Nephron progenitor cell (in vitro differentiated cells): ENCODE measurements at places on chromosomes 16 and 17.

- DNase-seq = no peak
Measured at GRCh38 chr17:42361781-42362186, 26.5 kb downstream of the STAT3 start.

- peak; percentile 77 for DNase-seq
Measured at GRCh38 chr16:728131-728889, 1.4 kb downstream of the HAGHL start.

DNA sequence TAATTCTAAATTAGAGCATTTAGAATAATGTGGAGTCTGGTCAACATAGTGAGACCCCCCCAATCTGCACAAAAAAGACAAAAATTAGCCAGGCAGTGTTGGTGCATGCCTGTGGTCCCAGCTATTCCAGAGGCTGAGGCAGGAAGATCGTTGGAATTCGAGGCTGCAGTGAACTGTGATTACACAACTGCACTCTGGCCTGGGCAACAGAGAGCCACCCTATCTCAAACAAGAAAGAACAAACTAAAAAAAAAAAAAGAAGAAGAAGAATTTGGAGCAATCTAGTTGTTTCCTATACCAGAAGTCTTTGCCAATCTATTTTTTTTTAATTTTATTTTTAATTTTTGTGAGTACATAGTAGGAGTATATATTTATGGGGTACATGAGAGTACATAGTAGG, 6.0 kb downstream of the CETP start:
- no peak for DNase-seq

DNA sequence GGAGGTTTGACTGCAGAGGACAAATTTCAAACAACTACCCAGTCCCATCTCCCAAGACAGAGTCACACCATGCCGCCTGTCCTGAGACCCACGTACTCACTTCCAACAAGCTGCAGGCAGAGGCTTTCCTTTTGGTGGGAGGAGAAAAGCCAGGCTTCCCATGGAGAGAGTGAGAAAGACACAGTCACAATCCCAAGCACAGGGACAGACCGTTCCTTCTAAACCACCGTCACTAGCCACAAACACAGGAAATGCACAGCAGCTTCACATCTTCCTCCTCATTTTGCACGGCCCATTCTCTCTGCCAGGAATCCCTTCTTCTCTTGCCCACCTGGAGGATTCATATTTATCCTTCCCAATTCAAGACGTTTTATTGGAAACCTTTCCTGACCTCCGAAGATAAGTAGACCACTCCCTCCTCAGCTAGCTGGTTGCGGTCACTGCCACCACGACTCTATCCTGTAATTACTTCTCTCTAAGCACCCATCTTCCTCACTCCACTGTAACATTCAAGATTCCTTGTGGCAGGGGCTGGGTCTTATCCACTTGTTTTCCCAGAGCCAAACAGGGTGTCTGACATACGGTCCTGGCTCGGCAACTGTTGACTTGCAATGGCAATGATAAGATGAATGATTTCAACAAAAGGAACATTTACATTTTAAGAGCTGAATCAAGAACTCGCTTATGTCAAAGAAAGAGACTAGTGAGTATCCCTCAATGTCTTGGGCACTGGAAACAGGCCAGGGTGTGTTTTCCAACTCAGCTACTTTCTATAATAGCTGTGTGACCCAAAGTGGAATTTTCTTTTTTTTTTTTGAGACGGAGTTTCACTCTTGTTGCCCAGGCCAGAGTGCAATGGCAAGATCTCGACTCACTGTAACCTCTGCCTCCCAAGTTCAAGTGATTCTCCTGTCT, 87.6 kb downstream of the XYLT1 start:
- DNase-seq = no peak

DNA sequence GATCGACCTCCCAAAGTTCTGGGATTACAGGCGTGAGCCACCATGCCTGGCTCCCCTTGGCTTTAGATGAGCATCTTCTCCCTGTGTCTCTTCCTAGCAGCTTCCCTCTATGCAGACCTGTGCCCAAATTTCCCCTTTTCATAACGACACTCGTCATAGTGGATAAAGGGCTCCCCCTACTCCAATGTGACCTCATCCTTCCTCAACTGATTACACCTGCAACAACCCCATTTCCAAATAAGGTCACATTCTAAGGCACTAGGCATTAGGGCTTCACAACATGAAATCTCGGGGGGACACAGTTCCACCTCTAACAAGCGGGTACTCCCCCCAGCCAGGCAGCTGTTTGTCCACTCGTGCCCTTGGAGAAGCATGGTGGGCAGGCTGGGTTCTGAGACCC, 10.3 kb downstream of the KIF19 start:
- no peak for DNase-seq

- DNase-seq = peak; percentile 74
Measured at GRCh38 chr16:3182608-3183444, 5.2 kb upstream of the OR1F1 start.

- no peak for DNase-seq
Measured at GRCh38 chr16:787978-788398, at the start of gene RPUSD1. TSS of gene RPUSD1 (minus strand) at chr16:788381. CDS start at chr16:787737, 644 bp downstream.
